ENCODE measurements at places on chromosomes 7 and 10.

GRCh38 chr7:50281680-50282445 is 22.7 kb upstream of the IKZF1 start:
- no peak for DNase-seq

DNA sequence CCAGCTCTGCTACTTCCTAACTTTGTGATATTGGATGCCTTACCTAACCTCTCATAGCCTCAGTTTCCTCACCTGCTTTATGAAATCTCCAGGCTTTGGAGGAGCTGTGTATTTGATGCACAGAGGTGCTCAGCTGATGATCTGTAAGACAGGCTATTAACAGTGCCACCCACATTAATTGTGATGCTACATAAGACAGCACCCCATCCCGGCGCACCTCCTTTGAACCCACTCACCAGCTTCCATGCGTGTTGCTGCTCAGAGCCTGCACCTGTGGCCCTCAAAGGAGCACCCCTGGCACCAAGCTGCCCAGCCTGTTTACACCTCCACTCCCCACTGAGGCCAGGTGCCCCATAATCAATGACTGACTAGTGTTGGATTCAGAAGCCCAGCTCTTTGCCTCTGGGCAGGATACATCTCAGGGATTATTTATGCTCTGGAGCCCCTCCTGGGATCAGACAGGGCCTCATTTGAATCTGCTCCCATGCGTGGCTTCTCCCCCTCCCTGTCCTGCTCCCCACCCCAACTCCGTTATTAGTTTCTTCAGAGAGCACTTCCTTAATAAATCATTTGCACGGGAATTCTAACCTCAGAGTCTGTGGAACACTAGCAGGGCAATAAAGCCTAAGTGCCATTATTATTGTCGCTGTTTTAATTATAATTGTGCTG is 87.7 kb downstream of the GFRA1 start:
- no peak for DNase-seq

GRCh38 chr10:108850138-108850854 is 1073.0 kb downstream of the XPNPEP1 start:
- no peak for DNase-seq

DNA sequence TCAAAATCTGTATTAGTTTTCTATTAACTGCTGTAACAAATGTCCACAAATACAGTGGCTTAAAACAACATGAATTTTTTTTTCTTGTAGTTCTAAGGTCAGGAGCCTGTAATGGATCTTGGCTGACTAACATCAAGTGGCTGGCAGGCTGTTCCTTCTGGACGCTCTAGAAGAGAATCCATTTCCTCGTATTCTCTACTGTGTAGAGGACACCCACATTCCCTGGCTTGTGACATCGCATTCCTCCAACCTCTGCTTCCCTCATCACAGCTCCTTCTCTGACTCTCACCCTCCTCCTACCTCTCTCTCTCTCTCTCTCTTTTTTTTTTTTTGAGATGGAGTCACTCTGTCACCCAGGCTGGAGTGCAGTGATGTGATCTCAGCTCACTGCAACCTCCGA is 4.8 kb upstream of the CALHM1 start:
- DNase-seq = no peak

DNA sequence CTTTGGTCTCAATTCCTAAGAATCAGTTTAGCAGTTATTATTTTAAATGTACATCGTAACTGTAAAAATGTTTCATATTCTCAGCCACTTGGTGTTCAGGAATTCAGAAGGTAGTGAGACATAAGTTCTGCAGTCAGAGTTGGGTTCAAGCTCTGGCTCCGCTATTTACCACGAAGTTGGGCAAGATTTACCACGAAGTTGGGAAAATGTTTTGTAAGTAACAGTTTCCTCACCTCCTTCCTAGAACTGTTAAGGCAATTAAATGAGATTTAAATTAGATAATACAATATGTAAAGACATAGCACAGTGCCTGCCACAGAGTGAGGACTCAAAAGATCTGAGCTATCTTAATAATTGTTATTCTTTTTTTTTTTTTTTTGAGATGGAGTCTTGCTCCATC is 16.3 kb upstream of the ABLIM1 start:
- DNase-seq = no peak

DNA sequence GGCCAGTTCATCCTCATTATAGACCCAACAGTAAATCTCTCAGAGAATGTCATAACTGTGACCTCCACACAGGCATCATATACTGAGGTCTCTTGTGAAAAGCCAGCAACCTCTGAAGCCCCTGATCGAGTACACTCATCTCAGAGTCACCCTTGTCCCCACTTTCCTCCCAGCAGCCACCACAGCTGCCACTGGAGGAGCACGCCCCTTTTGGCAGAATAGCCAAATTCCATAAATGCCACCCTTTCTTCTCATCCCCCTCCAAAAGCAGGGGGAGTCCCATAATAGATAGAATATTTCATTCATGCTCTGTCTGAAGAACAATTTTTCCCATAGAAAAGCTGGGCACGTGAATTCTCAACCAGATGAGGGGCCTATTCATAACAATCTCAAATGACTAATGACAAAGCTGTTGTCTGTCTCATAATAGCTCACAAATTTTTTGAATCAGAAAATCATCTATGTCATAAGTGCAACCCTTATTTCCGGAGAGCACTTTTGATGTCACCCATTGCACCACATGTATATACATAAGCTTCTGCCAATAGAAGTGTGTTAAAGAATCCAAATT is 47.4 kb downstream of the SGMS1 start:
- no peak for DNase-seq

- no peak for DNase-seq
These were observed 377.3 kb upstream of the STEAP1 start for GRCh38 chr7:89776980-89777379.

GRCh38 chr7:99897322-99898022 is 20.6 kb upstream of the OR2AE1 start:
- DNase-seq = no peak

- no peak for DNase-seq
These were observed 83.4 kb upstream of the NMT2 start for GRCh38 chr10:15251791-15252380.

DNA sequence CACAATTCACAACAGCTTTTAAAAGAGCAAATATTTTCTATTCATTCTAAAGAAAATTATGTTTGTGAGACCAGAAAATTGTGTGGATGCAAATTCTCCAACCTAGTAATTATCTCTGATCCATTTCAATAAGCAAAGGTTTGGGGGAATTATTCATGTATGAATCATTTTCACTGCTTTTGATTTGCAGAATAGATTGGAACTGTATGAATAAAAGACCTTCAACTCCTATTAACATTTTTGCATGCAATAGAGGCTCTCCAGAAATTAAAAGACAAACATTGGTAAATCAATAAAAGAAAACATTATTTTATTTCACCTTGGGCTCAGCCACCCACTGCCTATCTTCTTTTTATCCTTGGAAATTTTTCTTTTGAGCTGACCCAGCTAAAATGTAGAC is 43.5 kb downstream of the FEZF1 start:
- DNase-seq = no peak

DNA sequence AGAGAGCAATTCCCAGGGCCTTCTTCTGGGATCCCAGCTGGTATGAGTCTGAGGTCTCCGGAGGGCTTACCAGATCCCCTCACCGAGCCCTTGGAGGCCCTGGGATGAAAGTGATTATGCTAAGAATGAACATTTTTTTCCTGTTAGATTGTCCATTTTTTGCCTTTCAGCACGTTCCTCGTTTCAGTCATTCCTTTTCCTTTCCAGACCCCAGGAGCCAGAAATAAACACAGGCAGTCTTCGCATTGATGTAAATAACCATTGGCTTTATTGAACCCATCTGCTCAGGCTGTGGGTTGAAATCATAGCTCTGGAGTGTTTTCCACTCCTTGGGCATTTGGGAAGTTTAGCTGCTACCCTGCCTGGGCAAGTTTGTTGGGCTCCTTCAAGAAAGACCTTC is 320.9 kb upstream of the AUTS2 start:
- DNase-seq = no peak

DNA sequence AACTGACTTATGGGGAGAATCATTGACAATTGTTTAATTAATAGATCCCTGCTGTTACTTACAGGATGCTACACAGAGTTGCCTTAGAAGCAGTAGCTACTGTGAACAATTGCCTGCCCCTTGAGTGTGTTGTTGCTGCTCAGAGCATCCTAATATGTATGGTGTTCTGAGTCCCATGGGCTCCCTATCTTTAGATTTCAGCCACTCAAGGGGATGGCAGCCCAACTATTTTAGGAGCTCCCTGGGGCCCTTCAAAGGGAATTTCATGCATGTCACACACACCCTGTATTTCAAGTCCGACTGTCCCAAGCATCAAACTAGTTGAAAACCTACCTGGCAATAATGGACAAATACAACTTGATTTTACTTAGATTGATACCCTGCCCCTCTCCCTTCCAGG is 111.2 kb downstream of the NOC3L start:
- DNase-seq = no peak

DNA sequence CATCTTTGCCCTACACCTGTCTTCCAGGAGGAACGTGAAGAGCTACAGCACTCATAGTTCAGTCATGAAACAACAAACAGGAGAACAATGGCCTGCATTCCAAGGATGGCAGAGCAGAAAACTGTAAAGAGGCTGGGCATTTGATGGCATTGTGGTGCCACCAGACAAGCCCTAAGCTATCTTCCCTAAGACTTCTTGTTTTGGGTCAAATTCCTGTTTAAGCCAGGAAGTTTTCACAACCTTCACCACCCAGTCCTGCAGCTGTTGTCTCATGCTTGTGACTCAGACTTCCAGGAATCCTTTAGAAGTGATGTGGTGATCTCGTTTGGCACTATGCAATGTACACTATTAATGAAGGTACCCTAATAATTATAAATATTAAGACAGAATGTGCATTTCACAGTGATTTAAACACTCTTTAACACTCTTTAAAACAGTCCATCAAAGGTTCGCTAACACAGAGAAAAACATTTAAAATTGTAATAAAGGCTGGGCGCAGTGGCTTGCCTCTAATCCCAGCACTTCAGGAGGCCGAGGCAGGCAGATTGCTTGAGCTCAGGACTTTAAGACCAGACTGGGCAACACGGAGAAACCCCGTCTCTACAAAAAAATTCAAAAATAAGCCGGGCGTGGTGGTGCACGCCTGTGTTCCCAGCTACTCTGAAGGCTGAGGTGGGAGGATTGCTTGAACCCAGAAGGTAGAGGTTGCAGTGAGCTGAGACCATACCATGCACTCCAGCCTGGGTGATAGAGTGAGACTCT is 2.7 kb upstream of the HERPUD2 start:
- DNase-seq = no peak

DNA sequence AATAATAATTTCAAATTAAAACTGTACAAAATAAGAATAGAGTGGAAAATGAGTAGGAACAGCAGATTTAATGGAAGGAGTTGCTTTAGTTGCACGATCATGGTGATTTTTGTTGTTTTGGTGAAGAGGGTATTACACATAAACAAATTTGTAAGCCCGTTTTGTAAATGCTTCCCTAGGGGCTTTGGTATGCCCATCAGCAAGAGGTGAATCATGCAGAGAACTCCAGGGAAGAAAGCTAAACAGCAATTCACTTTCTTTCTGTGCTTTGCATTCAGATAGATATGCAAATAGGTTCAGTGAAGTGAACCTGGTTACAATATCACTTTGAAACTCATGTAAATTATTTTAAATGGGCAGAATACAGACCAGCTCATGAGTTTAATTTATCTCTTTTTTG is 422.2 kb upstream of the MTPN start:
- no peak for DNase-seq
